CD4-positive, alpha-beta memory T cell (primary cell): ENCODE measurements at places on chromosomes 5 and 9. TPM values are rescaled to one million over a fixed set of nuclear protein-coding genes. Genes with fewer than 3 reads are reported as not detected.

GRCh38 chr9:135448663-135449100, 30.9 kb upstream of the PPP1R26 start:
- no peak overlapping the region for H3K4me3 ChIP-seq
- no peaks in the 10 kb centered on the region for H3K27me3 ChIP-seq
- H3K36me3 ChIP-seq: no peaks in the 10 kb centered on the region

DNA sequence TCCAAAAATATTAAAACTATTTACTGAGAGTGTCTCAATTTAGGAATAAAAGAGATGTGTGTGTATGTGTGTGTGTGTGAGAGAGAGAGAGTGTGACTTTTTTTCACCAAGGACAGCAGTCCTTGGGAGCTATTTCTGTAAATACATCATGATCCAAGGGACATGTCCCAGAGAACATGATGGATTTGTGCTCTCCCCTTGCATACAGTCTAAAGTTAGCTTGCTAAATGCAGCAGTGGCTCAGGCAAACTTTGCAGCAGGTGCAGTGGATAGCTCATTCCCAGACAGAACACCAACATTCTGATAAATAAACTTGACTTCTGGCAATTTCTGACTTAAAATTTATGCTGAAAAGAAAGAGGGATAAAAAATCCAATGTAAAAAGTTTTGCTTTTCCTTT, 55.4 kb upstream of the SGCD start:
- H3K27ac ChIP-seq: no peak overlapping the region
- H3K27me3 ChIP-seq: no peaks in the 10 kb centered on the region
- no peaks in the 10 kb centered on the region for H3K4me1 ChIP-seq
- no peaks in the 10 kb centered on the region for H3K36me3 ChIP-seq
- no peak overlapping the region for H3K4me3 ChIP-seq

GRCh38 chr5:159216454-159216853, 7.1 kb upstream of the RNF145 start:
- no peaks in the 10 kb centered on the region for H3K36me3 ChIP-seq
- no peaks in the 10 kb centered on the region for H3K27me3 ChIP-seq
- H3K27ac ChIP-seq: no peak overlapping the region
- DNase-seq: no peak
- H3K4me1 ChIP-seq: no peaks in the 10 kb centered on the region

DNA sequence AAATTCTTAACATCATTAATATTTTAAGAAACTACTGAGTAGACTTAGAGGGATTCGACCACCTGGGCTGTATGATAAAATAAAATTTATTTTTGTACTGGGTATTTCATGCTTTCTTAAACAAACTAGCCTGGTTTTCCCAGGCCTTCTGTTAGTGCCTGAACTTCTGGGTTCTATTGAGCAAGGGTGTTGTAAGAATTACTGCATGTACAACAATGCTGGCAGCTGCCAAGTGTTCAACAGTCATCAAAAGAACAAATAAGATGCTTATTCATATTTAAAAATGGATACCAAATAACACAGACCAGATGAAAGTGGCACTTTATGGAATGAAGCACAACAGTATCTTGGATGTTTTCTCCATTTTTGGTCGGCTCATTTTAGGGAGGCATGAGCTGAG, 123.2 kb upstream of the FBXL7 start:
- H3K27me3 ChIP-seq: no peaks in the 10 kb centered on the region
- no peak overlapping the region for H3K4me3 ChIP-seq
- no peaks in the 10 kb centered on the region for H3K4me1 ChIP-seq
- no peaks in the 10 kb centered on the region for H3K36me3 ChIP-seq
- no peak for DNase-seq

- H3K4me3 ChIP-seq: no peak overlapping the region
- H3K27me3 ChIP-seq: no peaks in the 10 kb centered on the region
- peaks cover 14% of the 10 kb centered on the region for H3K4me1 ChIP-seq
- no peak overlapping the region for H3K27ac ChIP-seq
These were observed 4.9 kb downstream of the ACO1 start for GRCh38 chr9:32389365-32389764.

DNA sequence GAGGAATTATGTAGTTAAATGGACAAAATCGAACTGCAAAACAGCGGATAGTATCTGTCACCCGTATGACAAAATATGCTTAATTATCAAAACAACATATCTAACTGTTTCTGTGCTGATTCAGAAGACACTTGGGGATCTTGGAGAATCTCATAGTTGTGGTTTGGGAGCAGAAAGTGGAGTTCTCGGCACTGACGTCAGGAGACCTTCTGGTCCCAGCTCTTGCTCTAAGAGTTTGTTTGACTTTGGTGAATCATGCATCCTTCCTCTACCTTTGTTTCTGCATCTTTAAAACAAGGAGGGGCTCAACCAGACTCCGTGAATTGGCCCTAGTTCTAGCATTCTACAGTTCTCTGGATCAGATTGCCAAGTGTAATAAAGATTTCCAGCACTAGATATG, 37.0 kb upstream of the TAF1L start:
- H3K27me3 ChIP-seq: no peaks in the 10 kb centered on the region
- H3K27ac ChIP-seq: no peak overlapping the region
- H3K4me1 ChIP-seq: no peaks in the 10 kb centered on the region
- no peak overlapping the region for H3K4me3 ChIP-seq

GRCh38 chr9:98559561-98559960, 149.2 kb downstream of the GABBR2 start:
- H3K4me3 ChIP-seq: no peak overlapping the region
- no peaks in the 10 kb centered on the region for H3K27me3 ChIP-seq
- no peaks in the 10 kb centered on the region for H3K4me1 ChIP-seq
- no peak for DNase-seq

DNA sequence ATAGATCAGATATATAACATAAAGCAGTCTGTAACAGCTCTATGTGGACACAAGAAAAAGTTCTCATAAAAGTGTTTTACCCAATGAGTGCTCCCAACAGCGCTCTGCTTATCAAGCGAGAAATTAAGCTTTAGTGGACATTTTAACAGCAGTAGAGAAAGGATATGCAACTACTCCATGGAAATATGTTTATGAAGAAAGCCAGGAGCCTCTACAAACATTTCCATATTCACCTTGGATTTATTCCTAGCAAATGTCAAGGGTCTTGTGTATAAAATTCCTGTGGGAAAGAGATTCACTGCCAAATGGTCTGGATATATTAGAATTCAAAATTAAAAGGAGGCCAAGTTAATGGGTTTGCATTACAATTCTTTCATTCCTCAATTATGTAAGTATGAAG, 66.5 kb downstream of the DTWD2 start:
- no peaks in the 10 kb centered on the region for H3K36me3 ChIP-seq
- no peaks in the 10 kb centered on the region for H3K4me1 ChIP-seq
- no peak overlapping the region for H3K4me3 ChIP-seq
- H3K27me3 ChIP-seq: no peaks in the 10 kb centered on the region

GRCh38 chr9:84278130-84278529, 62.4 kb downstream of the SLC28A3 start:
- no peak overlapping the region for H3K4me3 ChIP-seq
- DNase-seq: no peak
- no peak overlapping the region for H3K27ac ChIP-seq
- H3K36me3 ChIP-seq: no peaks in the 10 kb centered on the region

DNA sequence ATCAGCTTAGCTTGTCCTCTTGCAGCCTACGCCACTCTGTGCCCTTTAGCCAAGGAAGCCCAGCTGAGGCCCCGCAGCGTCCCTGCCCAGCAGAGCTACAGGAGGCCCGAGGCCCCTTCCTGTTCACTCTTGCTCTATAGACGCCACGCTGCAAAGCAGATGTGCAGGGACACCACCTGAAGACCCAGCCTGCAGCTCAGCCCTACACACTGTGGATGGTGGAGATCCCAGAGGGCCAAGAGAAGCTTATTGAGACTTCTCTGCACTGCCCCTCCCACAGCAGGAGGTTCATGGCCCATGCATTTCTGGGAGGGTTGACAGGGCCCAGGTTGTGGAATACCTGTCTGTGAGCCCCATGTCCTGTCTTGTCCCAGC, 33.6 kb downstream of the IRF1 start:
- H3K4me3 ChIP-seq: peak overlapping the region; percentile 41
- H3K4me1 ChIP-seq: peaks cover 100% of the 10 kb centered on the region
- peak; percentile 20 for DNase-seq
- H3K36me3 ChIP-seq: no peaks in the 10 kb centered on the region

- DNase-seq: no peak
- H3K27me3 ChIP-seq: no peaks in the 10 kb centered on the region
- H3K4me1 ChIP-seq: no peaks in the 10 kb centered on the region
- H3K4me3 ChIP-seq: no peak overlapping the region
These were observed 27.6 kb upstream of the TSLP start for GRCh38 chr5:111043712-111044506.

DNA sequence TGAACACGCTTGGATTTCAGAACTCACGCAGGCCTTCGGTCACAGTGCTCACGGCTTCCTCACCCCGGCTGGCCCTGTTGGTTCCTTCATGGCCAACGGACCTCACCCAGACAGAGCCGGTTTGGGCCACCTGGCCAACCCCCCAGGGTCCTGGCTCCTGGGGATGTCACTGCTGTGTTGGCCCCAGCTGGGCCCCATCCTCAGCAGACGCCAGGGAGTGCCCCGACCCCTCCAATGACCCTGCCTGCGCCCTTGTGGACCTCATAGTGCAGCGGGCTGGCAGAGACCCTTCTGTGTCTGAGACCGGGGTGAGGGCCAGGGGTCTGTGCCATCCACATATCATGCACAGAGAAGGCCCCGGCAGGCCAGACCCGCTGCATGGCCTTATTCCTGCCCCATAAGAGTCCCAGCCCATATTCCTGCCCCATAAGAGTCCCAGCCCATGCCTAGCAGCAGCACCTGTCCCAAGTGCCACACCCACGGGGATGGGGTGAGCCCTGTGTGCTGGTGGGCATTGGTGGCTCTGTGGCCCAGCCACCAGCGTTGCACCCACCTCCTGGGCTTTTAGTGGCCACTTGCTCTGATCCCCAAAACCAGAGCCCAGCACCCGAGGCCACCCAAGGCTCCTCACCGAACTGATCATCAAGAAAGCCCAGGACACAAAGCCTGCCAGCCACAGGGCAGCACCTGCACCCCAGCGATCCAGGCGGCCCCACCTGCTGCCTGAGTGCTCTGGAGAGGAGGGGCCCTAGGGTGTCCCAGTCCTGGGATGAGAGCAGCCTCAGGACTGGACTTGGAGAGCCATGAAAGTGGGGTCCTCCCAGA, 1.3 kb upstream of the LPCAT1 start:
- no peak for DNase-seq
- H3K4me3 ChIP-seq: peak overlapping the region; percentile 54
- H3K4me1 ChIP-seq: peaks cover 27% of the 10 kb centered on the region
- H3K36me3 ChIP-seq: no peaks in the 10 kb centered on the region

DNA sequence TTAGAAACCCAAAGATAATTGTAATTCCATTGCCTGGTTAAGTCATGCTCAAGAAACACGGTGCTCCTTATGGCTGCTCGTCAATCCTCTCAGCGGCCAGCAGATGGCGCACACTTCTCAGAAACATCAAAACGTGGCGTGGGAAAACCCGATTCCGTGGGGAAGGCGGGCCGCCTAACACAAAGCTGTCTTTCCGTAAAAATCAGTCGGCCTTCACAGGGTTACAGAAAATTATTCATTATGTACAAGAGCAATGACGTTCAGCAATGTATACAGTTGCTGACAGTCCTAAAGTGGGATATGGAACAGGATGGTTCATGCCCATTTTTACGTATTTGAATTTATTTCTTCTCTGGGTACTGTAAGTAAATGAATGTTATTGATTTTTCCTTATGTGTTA, 83.5 kb downstream of the PDE4D start:
- H3K27me3 ChIP-seq: peaks cover 6% of the 10 kb centered on the region
- H3K36me3 ChIP-seq: no peaks in the 10 kb centered on the region
- no peak overlapping the region for H3K27ac ChIP-seq
- H3K4me1 ChIP-seq: no peaks in the 10 kb centered on the region
- DNase-seq: peak; percentile 40

- H3K36me3 ChIP-seq: no peaks in the 10 kb centered on the region
- H3K4me1 ChIP-seq: no peaks in the 10 kb centered on the region
- H3K4me3 ChIP-seq: no peak overlapping the region
- no peak for DNase-seq
- H3K27ac ChIP-seq: no peak overlapping the region
- H3K27me3 ChIP-seq: no peaks in the 10 kb centered on the region
These were observed 154.0 kb downstream of the FRMD3 start for GRCh38 chr9:83384214-83384613.

- DNase-seq: no peak
- H3K36me3 ChIP-seq: no peaks in the 10 kb centered on the region
- no peaks in the 10 kb centered on the region for H3K27me3 ChIP-seq
- no peak overlapping the region for H3K27ac ChIP-seq
- no peaks in the 10 kb centered on the region for H3K4me1 ChIP-seq
- H3K4me3 ChIP-seq: no peak overlapping the region
These were observed 191.5 kb downstream of the ZNF608 start for GRCh38 chr5:124554746-124555578.

DNA sequence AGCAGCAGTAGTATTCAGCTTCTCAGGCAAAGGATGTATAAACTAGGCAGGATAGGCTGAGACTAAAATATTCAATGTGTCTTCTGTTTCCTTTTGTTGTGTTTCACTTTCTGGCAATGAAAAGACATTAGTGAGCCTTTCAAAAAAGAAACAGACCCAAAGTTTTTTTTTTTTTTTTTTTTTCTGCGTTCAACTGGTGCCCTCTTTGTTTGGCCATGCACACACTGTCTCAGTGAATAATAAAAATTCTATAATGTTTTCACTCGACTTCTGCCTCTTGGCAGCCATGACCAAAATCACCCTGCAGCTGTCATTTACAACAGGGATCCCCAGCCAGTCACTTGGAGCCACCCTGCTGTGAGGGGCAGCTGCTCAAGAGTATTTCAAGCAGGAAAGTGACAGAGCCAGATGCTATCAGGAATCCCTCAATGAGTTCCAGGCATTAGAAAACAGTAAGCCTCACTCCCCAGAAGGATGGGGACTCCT, 44.0 kb upstream of the MAN2A1 start:
- no peak for DNase-seq
- H3K4me1 ChIP-seq: no peaks in the 10 kb centered on the region
- H3K27me3 ChIP-seq: no peaks in the 10 kb centered on the region
- H3K4me3 ChIP-seq: no peak overlapping the region
- no peaks in the 10 kb centered on the region for H3K36me3 ChIP-seq
- H3K27ac ChIP-seq: no peak overlapping the region

GRCh38 chr5:35838370-35839042, 18.2 kb upstream of the IL7R start:
- peaks cover 73% of the 10 kb centered on the region for H3K4me1 ChIP-seq
- H3K4me3 ChIP-seq: no peak overlapping the region
- no peak for DNase-seq
- no peak overlapping the region for H3K27ac ChIP-seq

Gene MORN5
- not detected for total RNA-seq

Gene BHMT2
- total RNA-seq: not detected

Gene SHC3
- 0.06 TPM for total RNA-seq

Gene C9orf50
- not detected for total RNA-seq

Gene CTSV
- not detected for total RNA-seq

Gene LOX
- total RNA-seq: not detected

Gene SPATA31A6
- not detected for total RNA-seq

Gene ELAVL2
- total RNA-seq: not detected

Gene NTMT1
- total RNA-seq: 45.3 TPM

Gene CCDC180
- total RNA-seq: 14.2 TPM

Gene AK3
- total RNA-seq: 25.2 TPM

Gene LHX3
- total RNA-seq: not detected

Gene SPOCK1
- not detected for total RNA-seq

Gene TRUB2
- 19.6 TPM for total RNA-seq
